ENCODE measurements at places on chromosomes 7 and 10.
A peak's percentile ranks its signal among the peaks of the same experiment; 100 is the strongest.

GRCh38 chr7:34137176-34137575 lies 231.8 kb downstream of the BMPER start:
- no peak for DNase-seq

- no peak for DNase-seq
These were observed 34.0 kb upstream of the SFTPD start for GRCh38 chr10:79982861-79983260.

DNA sequence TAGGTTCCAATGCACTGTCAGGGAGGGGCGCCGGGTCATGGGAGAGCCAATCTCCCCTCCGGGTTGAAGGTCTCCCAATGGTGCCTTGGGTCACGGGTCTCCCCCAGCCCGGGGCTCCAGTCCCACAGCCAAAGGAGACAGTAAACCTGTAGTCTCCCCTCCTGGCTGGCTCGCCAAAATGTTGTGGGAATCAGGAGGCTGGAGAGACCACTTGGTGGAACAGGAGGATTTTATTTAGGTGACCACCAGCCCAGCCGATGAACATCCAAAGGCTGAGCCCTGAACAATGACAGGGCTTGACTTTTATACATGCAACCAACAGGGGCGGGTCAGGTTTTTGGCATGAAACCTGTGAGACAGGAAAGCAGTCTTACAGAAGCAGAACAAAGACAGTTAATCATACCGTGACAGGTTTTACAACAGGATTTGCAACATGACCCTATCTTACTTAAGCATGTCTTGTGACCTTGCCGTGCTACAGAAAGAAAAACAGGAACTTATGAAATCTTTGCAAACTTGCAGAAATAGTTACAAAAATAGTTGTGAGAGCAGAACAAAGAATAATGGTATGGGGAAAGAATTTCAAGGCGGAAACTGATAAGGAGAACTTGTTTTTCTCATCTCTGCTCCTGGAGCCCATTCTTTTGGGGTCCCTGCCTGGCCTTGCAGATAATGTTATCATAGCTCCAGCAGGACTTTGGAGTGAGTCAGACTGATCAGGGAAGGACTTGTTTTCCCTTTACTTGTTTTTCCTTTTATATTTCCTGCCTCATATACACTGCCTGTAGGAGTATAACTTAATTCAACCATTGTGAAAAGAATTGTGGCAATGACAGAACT lies 7.1 kb downstream of the ERV3-1 start:
- no peak for DNase-seq

- no peak for DNase-seq
These were observed 650 bp downstream of the UBE2D1 start for GRCh38 chr10:58335306-58336005.

DNA sequence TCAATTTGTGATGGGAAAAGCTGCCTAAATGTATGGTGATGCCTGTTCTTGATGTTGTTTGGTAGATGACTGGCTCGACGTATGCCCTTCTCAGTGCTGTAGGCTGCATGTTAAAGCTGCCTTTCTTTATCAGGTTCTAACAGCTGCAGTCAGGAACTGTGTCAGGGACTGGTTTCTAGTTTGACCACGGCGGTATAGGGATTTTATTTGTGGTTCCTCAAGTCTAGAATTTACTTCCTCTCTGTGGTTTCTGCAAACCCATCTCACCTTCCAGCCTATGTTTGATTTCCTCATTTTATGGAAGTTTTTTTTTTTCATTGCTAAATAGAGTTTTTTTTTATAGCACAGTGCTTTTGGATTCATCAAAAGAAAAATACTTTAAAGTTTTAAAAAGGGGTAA lies 26.5 kb downstream of the LMTK2 start:
- DNase-seq, result no peak

GRCh38 chr7:12701433-12701832 lies 14.0 kb downstream of the ARL4A start:
- DNase-seq, result no peak

DNA sequence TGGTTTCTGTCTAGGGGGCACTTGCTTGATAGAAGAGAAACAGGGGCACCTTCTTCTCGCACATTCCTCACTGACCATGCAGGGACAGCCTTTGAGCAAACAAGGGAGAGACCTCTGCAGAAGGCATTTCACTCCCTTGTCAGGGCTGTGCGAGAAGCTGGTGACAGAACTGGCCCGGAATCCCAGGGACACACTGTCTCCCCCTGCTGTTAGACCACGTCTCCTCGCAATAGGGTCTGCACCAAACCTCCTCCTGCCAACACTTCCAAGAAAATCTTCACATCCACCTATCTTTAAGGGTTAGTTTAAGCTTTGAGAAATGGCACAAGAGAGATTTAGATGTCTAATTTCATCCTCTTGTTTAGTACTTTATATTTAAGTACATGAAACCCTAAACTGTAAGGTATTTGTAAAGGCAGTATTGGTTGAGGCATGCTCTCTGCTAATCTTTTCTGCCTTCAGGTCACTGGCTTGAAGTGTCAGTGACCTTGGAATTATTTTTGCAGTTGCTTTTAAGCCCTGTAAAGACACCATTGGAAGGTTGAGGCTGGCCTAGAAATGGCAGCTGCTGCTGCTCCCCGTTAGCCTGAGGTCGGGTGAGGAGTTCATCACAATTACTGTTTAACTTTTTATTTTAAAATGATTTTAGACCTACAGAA lies 37.0 kb downstream of the RBM20 start:
- DNase-seq, result peak; percentile 2

DNA sequence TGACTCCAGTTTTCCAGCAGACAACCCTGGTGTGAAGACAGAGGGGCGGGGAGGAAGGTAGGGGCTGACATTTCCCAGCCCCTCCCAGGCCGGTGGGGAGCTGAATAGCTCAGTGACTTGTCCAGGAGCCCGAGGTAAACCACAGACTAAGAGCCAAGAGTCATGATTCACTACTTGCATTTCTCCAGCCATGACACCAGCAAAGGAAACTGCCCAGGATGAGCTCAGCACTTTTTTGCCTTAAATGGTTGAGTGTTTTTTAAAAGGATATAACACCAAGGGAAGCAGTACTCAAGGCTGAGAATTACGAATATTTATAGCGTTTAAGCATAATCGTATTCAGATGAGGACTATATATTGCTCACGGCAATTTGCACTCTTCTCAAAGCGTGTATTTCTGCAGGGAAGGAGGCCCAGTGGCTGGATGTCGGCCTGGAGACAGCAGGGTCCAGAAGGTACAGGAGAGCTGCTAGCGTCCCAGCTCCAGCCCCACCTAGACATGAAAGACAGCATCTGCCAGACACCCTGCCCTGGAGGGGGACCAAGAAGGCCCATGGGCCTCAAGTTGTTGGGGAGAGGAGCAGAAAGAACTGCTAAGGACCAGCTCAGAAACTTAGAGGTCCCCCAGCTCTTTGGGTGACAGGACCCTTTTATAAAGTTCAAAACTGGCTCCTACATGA lies 141.4 kb downstream of the GRID1 start:
- DNase-seq, result no peak

DNA sequence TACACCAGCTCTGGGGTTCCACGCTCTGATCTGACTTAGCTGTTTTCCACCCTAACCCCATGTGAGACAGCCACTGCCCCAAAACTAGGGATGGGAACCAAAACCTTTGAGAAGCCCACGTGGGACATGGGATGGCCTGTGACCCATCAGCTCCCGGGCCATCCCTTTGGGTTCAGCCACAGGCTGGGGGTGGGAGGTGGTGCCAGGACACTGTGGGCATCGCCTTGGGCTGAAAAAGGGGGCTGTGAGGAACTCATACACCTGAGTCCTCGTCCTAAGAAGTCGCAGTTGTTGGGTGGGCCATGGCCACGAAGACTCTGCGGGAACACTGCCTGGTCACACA lies 379.1 kb downstream of the DNAJB6 start:
- DNase-seq, result no peak

DNA sequence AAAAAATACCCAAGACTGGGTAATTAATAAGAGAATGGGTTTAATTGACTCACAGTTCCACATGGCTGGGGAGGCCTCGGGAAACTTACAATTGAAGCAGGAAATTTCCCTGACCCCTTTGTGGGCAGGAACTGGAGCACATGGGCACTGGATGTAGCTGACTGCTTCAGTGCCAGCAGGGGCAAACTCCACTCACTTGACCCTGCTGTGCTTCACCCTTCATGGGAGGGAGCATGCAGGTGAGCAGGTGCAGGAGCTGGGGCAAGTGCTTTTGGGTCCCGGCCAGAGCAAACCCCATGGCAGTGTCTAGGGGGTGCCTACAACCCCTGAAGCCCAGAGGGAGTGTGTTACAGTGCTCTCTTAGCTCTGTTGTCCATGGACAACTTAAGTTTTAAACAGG lies 132.6 kb downstream of the AKR1D1 start:
- no peak for DNase-seq

DNA sequence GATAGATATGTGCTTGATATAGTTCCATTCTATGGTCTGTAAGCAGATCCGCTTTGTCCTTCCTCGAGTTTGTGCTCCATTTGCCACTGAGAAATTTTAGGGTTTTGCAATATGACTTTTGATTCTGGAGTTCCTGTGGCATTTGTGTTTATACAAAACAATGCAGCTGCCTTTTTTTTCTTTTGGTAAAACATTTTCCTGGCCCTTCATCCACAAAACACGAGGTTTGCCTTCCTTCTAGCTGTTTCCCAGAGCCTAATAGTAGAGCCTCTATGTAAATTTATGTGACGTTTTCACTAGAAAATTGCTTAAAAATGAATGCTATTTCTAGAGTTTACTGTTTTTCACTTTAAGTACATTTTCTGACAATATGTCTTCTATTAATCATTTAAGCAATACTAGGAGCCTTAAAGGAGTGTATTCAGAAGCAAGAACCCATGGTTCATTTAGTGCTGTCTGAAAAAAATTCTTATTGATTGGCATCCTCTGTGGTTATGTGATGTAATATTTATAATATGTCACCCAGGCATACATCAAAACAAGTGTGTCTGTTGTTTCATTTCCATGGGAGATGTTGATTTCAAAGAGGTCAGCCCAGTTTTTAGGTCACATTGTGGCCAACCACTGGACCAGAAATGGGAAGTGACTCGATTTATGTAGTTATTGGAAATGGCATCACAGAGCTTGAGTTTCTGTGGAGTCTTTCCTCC lies 618.3 kb downstream of the LRMDA start:
- no peak for DNase-seq

Measured in NCI-H2107 (cell line).